ENCODE measurements at places on chromosomes 13 and 19. TPM values are rescaled to one million over a fixed set of nuclear protein-coding genes. Genes with fewer than 3 reads are reported as not detected.

Gene PBX4
- total RNA-seq = 1.7 TPM

DNA sequence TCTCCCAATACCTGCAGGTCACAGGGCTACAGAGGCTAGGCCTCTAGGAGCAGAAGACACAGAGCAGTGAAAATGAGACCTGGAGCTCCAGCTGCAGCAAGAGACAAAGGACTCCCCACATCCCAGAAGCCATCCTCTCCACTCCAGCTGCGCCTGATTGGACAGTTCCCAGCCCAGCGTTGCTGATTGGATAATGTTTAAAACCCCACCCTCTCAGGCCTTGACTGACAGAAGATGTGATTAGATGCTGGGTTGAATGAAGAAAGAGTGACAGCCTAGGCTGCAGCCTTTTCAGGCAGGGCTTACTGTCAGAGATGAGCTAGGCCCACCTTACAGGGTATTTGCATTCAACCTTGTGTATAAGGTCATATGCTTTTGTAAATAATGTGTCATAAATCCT, 59.4 kb downstream of the ZNF708 start:
- no peak for DNase-seq

DNA sequence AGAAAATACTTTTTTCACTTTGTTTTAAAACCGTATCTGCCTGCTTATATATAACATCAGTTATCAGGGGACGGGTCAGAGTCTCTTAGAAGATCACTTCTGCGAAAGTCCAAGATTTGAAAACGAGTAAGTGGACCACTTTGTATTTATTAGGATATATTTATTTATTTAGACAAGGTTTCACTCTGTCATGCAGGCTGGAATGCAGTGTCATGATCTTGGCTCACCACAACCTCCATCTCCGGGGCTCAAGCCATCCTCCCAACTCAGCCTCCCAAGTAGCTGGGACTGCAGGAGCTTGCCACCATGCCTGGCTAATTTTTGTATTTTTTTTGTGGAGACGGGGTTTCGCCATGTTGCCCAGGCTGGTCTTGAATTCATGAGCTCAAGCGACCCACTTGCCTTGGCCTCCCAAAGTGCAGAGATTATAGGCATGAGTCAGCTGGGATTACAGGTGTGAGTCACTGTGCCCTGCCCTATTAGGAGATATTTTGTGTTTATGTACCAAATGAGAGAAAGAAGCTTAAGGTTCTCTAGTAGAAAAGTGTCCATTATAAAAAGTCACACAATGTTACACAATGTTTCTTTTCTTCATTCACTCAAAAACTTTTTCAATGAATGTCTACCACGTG, 39.5 kb downstream of the RASL11A start:
- no peak for DNase-seq

Gene ITGBL1
- 0.83 TPM for total RNA-seq

Gene KLK14
- not detected for total RNA-seq
